SJSA1 (cell line): ENCODE measurements at places on chromosomes 6 and 20.

DNA sequence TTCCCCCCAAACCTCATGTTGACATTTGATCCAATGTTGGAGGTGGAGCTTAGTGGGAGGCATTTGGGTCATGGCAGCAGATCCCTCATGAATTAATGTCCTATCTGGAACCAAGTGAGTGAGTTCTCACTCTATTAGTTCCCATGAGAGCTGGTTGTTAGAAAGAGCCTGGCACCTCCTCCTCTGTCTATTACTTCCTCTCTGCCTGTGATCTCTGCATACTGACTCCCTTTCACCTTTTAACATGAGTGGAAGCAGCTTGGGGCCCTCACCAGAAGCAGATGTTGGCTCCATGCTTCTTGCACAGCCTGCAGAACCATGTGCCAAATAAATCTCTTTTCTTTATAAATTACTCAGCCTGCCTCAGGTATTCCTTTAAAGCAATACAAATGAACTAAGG is 127.3 kb upstream of the RALGAPA2 start:
- DNase-seq = no peak

GRCh38 chr6:15578716-15579391 is 84.0 kb downstream of the DTNBP1 start:
- DNase-seq = no peak

DNA sequence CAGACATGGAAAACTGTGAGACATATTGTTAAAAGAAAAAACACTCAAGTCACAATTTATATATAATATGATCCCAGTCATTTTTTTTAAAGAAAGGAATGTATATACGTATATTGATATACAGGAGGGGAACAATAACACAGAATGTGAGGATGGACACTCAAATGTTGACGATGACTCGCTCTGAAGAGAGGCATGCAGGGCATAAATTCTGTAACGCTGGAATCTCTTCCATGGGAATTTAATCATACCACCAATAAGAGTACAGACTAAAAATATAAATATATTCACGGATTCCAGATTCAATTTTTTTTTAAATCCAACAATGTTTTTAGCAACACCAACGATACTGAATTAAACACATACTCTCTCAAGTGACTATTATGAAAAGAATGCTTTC is 106.9 kb upstream of the CCDC28A start:
- no peak for DNase-seq

GRCh38 chr20:62428002-62428372 is 648 bp upstream of the RBBP8NL start:
- no peak for DNase-seq

- DNase-seq = no peak
Observed at GRCh38 chr20:62494980-62495748, 19.4 kb upstream of the GATA5 start.

GRCh38 chr6:130129762-130130246 is 92.9 kb downstream of the SAMD3 start:
- no peak for DNase-seq

DNA sequence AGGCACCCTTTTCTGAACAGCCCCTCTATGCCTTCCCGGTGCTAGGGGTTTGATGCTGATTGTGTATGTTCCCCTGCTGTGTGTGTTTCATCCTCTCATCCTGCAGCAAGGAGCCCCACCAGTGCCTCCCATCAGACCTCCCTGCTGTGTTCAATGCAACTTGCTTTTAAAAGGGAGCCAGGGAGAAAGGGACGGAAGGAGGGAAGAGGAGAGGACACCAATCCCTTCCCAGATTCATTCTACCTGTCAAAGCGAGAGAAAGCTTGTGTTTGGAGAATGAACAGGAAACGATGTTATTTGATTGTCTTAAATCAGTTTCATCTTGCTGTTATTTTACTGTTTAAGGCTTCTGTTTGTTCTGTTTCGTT is 259.2 kb downstream of the ADGB start:
- DNase-seq = no peak
